ENCODE measurements at places on chromosomes 1 and 21.

GRCh38 chr1:241356519-241357365 is at the start of gene RGS7:
Gene RGS7, minus strand, starts transcription at chr1:241357205.
- no peak for DNase-seq

DNA sequence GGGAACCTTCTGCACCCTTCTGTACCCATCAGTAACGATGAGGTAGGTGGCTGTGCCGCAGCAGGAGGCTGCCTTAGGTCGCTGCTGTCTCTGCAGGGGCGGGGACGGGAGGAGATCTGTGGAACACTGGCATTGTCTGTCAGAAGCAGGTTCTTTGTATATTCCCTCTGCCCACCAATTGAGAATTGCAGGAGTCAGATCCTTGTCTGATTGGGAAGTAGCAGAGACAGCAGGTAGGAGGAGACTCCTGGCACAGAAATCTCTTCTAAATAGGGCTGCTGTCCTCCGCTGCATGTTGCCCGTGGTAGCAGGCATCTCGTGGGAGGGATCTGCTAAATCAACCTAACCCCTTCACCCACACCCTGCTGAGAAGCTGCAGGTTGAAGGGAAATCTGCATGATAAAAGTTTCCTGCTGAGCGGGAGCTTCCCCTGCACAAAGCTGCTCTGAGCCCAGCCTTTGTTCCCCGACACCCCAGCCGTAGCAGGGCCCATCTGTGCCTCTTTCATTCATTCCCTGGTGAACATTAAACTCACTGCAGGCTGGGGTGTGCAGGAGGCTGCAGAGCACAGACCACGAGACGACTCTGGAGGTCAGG is 15.9 kb downstream of the SARS1 start:
- no peak for DNase-seq

- DNase-seq, result no peak
Observed at GRCh38 chr1:244757091-244757939, 78.1 kb upstream of the COX20 start.

DNA sequence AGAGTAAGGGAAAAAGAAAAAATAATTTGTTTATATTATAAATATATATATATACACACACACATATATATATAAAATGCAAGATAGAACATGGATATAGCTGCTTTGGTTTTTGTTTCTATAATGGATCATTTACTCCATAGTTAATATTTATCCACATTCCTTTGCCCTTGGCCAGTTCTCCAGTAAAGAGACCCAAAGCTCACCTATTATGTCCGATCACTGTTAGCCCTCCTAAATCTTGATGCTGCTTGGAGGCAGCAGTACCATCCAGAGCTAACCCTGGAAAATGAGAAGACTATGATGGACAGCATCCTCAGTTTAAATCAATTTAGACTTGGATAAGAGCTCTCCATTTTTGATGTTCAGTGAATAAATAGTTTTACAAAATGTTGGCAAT is 407.7 kb downstream of the PLPP3 start:
- no peak for DNase-seq

GRCh38 chr1:209409780-209410179 is 173.7 kb upstream of the CAMK1G start:
- no peak for DNase-seq

DNA sequence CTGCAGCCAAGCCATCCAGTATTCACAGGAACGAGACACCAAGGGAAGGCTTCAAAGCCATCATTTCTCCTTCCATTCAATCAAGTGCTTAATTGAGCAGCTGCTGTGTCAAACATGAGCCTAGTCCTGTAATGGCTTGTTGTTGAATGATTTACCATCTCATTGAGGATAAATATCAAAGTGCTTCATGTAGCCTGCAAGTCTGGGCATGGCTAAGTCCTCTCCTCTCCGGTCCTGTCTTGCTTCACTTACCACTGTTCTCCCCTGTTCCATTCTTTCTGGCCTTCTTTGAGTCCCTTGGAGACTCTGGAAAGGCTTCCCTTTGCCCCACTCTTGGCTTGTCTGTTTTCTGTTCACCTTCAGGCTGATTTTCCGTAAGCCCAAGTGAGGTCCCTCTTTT is 279.8 kb downstream of the PBX1 start:
- DNase-seq, result no peak
